ENCODE measurements at places on chromosomes 7 and 10. TPM values are rescaled to one million over a fixed set of nuclear protein-coding genes. Genes with fewer than 3 reads are reported as not detected.

GRCh38 chr10:49394933-49395740 is 752 bp downstream of the DRGX start:
- DNase-seq: no peak

AOC1 gene
- not detected for total RNA-seq

TRPV5 gene
- not detected for total RNA-seq

DNA sequence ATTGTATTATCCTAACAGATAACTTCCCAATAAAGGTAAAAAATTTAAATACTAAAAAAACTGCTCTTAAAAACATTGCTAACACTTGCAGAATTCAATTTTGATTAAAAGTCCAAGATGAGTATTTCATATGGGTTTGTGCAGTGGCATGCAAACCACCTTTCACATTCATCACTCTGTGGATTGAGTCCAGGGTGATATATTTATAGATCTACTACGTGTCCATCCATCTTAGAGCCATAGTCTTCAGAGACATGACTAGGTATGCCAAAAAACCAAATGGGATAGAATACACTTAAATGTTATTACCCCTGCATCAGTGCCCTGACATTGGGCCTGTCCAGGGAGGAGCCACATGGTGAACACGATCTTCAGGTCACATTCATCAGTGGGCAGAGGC is 96.0 kb downstream of the DOCK4 start:
- DNase-seq: no peak

DNA sequence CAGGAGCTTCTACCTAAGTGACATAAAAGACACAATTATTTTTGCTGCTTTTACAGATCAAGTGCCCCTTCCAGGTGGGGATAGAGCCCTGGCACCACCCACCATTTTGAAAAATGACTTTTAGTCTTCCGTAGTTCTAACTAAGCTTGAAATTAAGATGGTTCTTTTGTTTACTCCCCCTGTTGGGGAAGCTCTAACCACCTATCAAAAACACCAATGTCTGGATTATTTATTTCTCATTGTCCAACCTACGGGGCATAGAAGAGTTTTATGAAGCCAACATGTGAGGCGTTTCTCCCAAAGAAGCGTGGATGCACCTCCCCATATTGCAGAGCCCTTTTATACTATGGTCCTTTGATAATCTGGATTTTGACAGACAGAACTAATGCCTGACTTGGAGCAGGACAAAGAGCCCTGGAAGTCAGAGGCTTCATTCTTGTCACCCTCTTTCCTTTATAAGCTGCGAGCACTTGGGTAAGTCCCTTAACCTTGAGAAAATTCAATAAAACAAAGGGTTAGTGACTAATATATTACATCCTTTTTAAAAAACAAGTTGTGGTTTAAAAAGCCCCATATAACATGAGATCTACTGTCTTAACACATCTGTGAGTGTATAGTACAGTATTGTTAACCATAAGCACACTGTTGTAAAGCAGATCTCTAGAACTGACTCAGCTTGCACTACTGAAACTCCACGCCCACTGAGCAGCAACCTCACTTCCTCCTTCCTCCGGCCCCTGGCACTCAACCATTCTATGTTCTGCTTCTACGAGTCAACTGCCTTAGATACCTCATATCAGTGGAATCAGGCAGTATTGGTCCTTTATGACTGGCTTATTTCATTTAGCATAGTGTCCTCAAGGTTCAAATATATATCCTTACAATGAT is 67.5 kb downstream of the ATXN7L1 start:
- DNase-seq: no peak

DNA sequence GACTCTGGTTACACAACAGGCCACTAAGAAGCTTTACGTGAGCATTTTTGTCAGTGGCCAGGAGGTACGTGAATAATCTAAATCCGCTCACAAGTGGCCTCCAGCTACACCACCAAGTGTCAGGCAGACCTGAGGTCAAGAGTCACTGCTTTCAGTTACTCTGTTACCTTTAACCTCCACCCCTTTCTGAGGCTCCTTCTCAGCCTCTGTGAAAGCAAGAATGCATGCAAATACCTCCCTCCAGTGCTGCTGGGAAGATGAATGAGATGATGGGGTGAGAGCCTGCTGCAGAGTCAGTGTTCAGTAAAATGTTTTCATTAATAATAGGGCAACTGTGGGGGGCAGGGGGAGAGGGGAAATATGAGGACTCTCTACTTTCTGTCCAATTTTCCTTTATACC is 11.2 kb downstream of the DDC start:
- DNase-seq: no peak

GRCh38 chr10:8379906-8380832 is 325.7 kb downstream of the GATA3 start:
- DNase-seq: peak; percentile 67

DNA sequence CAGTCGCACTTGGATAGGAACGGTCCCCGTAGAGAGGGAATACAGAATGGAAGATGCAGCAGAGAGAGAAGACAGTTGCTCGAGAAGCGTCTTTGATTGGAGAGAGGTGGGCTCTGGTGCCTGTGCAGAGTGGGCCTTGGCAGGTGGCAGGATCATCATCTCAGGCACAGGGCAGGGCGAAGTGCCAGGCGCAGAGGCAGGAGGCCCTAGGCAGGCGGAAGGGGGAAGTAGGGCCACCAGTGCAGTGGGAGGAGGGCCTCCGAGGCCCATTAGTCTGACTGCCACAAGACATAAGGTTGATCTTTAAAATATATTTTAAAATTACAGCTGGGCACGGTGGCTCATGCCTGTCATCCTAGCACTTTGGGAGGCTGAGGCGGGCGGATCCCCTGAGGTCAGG is 10.1 kb downstream of the CARD11 start:
- DNase-seq: no peak

RNF32 gene
- total RNA-seq: 0.43 TPM

DNA sequence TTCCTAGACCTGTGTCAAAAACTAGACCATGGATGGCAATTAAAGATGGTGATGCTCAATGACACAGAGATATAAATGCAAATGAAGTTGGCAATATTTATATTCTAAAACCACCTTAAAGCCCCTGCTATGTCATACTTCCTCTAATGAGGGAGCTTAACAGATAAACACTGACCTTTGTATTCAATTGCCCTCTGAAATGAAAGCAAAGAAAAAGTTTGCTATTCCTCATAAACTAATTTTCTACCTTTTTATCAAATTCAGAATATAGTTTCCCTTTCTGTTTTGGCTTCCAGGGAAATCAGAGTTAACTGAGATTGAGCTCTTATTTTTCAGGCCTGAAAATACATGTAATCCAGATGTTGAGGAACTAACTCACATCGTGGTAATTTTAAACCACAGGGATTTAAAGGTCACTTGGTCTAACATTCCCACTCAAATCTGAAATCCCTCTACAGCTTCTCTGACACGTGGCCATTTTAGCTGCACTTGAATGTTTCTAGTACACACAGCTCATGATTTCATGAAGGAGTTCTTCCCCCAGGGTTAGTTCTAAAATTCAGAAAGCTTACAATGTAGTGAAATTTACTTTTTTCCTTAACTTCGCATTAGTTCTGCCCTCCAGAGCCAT is 37.9 kb upstream of the ABCB5 start:
- DNase-seq: peak; percentile 11

- peak; percentile 64 for DNase-seq
Observed at GRCh38 chr7:117157241-117158209, 165.3 kb downstream of the WNT2 start.

GRCh38 chr7:28723336-28723735 is 234.8 kb downstream of the TRIL start:
- no peak for DNase-seq

PDCD11 gene
- total RNA-seq: 36.3 TPM

GRCh38 chr10:110274072-110274627 is 30.6 kb downstream of the SMNDC1 start:
- DNase-seq: no peak

GRCh38 chr10:35722636-35723035 is 80.5 kb upstream of the FZD8 start:
- no peak for DNase-seq

ZPBP gene
- total RNA-seq: not detected

- no peak for DNase-seq
Observed at GRCh38 chr7:108860615-108861014, 290.9 kb downstream of the DNAJB9 start.

SLC26A3 gene
- not detected for total RNA-seq

FEZF1 gene
- not detected for total RNA-seq

GRCh38 chr7:101597941-101598340 is 31.2 kb downstream of the MYL10 start:
- no peak for DNase-seq

NXPH1 gene
- total RNA-seq: not detected

DNA sequence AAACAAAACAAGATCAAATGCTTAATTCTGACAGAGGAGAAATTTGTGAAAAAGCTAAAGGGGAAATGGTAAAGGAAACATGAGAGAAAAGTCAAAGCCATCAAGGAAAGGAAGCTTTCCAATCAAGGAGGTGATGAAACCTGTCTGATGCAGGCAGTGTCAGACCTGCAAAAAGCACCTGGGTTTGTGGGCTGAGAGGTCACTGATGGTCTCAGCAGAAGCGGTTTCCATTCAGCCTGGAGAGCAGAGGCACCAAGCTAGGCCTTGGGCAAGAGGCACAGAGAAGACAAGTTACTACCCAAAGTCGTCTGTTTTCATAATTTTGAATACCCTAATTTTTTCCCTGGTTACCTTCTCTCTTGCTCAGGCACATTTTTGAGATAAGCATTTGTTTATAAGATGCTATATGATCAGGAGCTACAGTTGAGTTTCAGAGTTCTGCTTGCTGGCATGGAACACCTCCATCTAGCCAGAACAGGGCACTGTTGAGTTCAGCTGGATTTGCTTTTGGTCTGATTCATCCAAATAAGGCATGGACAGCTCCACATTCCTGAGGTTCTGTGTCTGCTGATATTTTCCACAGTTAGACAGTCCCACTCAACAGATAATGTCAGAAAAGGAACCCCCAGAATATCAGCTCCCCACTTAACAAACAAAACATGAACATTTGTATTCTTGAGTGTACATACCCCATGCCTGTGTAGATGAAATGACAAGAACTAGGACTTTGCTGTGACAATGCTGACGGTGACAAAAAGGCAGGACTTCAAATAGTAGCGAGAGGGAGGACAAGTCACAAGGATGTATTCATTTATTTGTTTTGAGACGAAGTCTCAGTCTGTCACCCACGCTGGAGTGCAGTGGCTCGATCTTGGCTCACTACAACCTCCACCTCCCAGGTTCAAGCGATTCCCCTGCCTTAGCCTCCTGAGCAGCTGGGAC is 4.9 kb upstream of the PPIA start:
- peak; percentile 58 for DNase-seq

DNA sequence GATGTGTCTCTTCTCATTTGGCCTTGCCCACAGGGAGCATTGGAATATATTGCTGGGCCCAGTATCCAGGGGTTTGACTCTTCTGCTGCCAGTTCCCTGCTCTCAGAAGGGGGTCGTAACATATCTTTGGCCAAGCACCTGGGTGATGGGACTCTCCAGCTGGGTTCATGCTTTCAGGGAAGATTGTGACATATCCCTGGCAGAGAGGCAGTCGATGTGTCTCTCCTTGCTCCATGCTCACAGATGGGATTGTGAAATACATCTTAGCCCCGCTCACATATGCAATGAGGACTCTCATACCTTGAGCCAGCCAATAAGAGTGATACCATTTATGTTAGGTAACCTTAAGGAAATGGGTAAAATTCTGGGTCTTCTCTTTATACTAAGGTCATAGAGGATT is 39.2 kb upstream of the ZNF680 start:
- no peak for DNase-seq

DNA sequence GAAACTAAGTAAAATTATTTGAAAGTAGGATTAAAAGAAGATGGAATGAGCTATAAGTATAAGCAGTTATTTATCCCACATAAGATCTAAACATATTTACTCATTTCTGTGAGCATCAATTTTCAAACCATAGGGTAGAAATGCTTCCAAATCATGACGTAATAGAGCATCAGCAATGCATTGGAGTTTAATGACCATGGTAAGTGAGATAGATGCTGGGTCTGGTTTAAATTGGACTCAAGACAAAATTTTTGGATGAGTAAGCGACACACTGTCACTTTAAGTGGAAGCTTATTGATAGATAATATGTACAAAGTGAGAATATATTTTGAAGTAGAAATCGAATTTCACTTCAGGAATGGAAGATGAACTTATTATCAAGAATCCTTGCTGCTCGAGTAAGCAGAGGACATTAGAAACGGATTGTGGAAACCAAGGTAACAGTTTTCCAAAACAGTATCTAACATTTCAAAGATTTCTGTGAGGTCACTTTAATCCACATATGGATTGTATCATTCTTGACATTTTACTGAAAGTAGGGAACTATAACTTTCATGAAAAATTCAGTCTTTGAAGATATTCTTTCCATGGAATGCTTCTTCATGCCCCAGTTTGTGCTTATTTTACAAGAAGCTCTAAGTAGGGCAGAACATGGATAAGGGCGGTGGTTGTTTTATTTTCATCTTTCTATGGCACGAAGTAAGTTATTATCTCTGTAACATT is 85.8 kb downstream of the AGMO start:
- no peak for DNase-seq

ARHGAP21 gene
- 117 TPM for total RNA-seq

GRCh38 chr7:69598081-69598486 is at the start of gene AUTS2:
Gene AUTS2 (plus strand): TSS chr7:69598475. CDS start chr7:69599654, 1,179 bp downstream.
- DNase-seq: peak; percentile 58

GRCh38 chr7:22730921-22731654 is 4.1 kb downstream of the IL6 start:
- peak; percentile 64 for DNase-seq

All from fibroblast of villous mesenchyme (primary cell).